Breast epithelium (tissue), 4 donors: ENCODE measurements at places on chromosomes 5 and 9.
A peak's percentile ranks its signal among the peaks of the same experiment; 100 is the strongest.

GRCh38 chr5:61303346-61303745, 28.7 kb upstream of the ZSWIM6 start:
- DNase-seq = no peak

DNA sequence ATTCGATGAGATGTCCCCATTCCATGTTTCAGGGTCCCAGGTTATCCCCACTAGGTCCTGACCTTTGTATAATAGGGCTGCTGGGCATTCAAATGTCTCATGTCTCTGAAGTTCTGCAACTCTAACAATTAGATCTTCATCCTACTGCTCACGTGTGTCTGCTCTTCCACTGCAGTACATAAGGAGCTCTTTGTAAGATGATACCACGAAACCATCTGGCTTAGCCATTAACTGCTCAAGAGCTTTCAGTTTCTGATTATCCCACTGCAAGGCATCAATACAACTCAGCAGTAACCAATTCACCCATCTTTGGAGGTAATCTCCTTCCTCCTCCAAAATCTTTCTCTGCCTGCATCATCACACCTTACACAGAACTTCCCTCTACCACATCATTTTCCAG, 49.9 kb upstream of the PPP2CA start:
- no peak for DNase-seq

GRCh38 chr5:131525805-131526204, 109.2 kb downstream of the RAPGEF6 start:
- no peak for DNase-seq

GRCh38 chr9:89639961-89640360, 35.1 kb downstream of the GADD45G start:
- no peak for DNase-seq

GRCh38 chr5:97553604-97554452, 370.8 kb upstream of the RIOK2 start:
- DNase-seq = no peak

- no peak for DNase-seq
Measured at GRCh38 chr9:4424891-4425290, 65.4 kb upstream of the SLC1A1 start.

DNA sequence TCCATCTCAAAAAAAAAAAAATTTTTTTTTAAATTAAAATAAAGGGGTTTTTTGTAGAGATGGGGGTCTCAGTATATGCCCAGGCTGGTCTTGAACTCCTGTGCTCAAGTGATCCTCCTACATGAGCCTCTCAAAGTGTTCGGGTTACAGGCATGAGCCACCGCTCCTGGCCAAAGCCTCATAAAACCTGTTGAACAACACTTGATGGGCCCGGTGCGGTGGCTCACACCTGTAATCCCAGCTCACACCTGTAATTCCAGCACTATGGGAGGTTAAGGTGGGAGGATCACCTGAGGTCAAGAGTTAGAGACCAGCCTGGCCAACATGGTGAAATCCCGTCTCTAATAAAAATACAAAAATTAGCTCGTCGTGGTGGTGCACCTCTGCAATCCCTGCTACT, 7.7 kb upstream of the NPM1 start:
- DNase-seq = no peak

DNA sequence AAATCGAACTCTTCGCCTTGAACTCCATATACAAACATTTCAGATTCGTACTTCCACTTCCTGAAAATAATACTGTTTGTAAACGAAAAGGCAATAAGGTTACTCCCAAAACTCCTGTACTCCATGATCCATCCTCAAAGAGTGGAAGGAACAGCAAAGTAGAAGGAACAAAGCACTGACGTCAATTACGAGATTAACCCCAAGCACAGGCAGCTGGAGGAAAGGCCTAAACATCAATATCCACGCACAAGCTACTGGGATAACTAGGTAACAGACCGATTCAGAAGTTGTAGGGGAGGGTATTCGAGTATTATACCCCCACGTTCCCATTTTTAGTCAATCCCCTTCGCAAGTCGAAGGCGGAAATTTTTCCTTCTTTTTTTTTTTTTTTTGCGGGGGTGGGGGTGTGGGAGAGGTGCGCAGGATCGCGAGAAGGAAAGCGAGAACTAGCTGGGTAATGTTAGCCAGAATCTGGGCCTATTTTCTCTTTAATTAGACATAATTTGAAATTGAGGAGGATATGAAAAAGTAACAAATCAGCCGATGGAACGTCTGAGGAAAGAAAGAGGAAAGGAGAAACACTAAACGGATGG, 909 bp downstream of the AFF4 start:
- no peak for DNase-seq

GRCh38 chr5:62190173-62190572, 115.8 kb upstream of the KIF2A start:
- no peak for DNase-seq

DNA sequence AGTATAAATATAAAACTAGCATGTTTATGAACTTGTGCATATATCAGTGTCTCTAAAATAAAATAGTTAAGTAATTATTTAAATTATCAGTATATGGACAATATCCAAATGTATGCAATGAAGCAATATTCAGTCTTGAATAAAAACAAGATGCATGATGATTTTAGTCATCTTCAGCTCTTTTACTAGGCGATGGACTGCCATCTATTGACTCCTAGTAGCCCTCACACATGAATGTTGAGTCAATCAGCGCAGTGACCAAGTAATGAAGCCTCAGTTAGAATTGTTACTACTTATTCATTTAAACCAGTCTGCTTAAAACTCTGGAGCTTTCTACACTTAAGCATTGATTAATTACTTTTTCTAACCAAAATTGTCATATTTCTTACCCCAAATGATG, 92.9 kb upstream of the GRHPR start:
- no peak for DNase-seq

DNA sequence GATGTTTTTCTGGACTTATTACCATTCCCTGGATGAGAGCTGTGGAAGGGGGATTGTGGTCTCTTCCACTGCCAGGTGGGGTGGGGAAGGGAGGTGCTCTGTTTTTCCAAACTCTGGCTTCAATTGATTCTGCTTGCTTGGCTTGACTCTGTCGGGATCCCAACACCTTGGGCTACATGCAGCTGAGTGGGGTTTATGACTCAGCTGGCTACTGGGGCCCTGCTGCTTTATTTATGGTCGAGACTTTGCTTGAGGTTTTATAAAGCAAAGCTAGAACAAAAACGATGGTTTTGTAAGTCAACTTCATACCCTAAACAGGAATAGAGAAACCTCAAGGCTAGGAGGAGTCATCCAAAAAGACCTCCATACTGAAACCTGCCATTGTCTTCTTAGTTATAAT, 76.3 kb downstream of the AOPEP start:
- DNase-seq = no peak

DNA sequence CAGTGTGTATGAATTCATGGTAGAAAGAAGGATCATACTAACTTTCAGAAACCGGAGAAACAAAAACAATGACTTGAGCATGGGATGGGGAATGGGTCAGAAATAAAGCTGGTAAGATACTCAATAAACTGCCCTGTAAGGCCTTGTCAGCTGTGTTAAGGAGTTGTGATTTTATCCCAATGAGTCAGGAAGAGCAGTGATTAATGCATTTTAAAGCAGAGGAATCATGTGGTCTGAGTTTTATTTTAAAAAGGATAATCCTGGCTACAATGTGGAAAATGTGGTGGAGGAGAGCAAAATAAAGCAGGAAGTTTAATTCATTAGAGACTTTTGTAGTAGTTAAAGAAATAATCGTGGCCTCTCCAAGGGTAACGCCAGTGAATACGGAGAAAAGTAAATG, 28.7 kb downstream of the DHX29 start:
- no peak for DNase-seq

- DNase-seq = no peak
Measured at GRCh38 chr5:162107591-162107990, 40.0 kb downstream of the GABRG2 start.

- no peak for DNase-seq
Measured at GRCh38 chr5:103271570-103272289, 13.2 kb downstream of the MACIR start.

DNA sequence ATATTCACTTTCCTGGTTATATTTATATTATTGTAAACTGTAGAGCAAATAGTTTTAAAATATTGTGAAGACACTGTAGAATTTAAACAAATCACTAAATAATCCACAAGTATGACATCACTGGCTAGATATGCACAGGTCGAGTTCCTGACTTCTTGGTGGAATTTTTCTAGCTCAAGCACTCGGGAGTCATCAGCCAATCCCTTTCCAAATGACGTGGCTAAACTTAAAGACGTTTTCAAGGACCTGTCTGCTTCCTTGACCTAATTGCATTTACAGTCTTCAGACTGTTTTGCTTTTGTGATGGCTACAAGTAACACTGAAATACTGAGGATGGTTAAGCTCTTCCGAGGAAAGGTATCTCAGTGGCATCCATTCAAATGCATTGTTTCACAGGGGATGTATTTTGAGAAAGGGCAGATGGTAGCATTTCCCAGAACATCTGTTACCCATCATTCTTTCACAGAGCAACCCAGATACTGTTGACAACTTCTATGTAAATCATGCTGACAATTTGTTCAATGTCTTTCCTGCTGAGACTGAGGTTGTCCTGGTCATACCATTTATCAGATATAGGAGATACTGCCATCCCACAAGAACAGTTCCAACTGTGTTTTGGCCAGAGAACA, 262.8 kb downstream of the CDH10 start:
- no peak for DNase-seq

DNA sequence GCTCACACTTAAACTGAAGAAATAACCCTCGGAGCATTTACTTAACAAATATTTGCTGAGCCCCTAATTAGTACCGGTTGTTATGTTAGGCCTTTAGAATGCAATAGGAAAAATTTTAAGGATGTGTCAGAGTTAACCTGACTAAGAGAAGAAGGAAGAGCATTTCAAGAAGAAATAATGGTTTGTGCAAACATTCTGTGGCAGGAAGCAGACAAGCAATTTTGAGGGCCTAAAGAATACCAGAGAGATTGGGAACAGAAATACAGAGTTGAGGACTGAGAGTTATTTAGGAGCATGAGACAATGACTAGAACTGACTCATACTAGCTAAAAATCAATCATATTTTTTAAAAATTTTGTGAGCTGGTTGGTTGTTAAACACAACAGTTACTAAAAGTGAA, 218.8 kb downstream of the PRR16 start:
- no peak for DNase-seq

DNA sequence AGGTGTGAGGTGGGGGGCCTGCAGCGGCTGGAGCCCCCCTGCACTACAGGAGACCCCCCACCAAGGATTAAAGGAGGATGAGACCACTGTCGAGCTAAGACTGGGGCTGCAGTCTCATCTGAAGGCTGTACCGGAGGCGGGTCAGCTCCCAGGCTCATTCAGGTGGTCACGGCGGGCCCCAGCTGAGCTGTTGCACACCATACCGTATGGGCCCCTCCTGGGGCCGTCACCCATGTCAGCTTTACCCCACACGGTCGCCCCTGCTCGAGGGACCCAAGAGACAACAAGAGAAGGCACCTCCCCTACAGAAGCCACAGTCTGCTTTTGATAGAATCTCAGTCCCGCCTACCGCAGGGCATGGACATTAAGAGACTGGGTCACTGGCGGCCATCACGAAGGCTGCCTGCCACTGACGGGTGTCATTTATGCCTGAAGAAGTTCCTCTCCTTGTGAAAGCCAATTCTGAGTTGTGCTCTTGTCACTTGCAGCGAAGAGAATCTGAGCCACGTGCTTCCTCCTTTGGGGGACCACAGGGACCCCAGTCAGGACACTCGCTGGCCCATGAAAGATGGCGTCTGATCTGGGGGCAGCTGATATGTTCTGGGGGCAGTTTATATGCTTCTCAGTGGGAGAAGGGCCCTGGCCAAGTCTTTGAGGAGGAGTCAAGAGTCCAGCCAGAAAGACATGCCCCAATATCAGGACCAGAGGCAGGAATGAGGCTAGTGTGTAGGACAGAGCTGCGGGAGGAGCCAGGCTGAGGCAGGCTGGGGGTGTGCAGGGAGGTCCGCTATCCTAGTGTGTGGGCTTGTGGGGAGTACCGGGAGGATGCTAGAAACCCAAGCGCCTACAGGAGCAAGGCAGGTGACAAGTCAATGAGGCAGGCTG, 102.4 kb downstream of the ZNF354C start:
- peak; percentile 42 for DNase-seq

GRCh38 chr5:151202381-151203139, 21.3 kb downstream of the CCDC69 start:
- DNase-seq = no peak

DNA sequence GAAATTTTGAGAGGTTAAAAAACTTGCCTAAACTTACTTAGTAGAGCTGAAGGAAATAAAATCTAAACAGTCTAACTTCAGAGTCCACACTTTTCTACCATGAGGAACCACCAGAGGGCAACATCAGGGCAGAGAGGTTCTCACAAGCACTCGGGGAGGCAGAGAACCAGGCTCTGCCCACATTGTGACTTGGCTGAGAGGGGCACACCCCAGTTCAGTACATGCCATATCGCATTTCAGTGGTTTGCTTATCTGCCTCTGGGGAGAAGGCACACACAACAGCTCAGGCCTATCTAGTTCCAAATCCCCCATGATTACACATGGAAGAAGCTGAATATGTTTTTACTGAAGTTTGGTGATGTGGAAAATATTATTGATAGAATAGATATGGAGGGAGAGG, 49.2 kb downstream of the EQTN start:
- DNase-seq = no peak

- no peak for DNase-seq
Measured at GRCh38 chr9:125262294-125262991, 817 bp downstream of the GAPVD1 start.

GRCh38 chr9:71980266-71981190, 69.1 kb downstream of the C9orf85 start:
- no peak for DNase-seq

DNA sequence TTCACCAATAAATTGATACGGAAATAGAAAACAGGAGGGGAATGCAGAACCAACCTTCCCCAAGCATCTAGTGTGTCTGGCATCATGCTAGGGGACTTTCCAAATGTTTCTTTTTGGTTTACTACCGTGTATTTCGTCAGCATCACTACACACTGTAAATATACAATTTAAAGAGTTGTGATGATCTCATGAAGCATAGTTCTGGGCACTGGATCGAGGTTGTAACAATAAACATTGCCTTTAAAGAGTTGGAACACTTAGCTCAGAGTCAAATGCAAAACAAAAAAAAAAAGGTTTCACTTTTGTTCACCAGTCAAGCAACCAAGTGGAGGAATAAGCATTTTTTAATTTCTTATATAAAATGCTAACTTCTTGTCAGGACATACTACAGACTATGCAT, 2.9 kb upstream of the SCAI start:
- no peak for DNase-seq

DNA sequence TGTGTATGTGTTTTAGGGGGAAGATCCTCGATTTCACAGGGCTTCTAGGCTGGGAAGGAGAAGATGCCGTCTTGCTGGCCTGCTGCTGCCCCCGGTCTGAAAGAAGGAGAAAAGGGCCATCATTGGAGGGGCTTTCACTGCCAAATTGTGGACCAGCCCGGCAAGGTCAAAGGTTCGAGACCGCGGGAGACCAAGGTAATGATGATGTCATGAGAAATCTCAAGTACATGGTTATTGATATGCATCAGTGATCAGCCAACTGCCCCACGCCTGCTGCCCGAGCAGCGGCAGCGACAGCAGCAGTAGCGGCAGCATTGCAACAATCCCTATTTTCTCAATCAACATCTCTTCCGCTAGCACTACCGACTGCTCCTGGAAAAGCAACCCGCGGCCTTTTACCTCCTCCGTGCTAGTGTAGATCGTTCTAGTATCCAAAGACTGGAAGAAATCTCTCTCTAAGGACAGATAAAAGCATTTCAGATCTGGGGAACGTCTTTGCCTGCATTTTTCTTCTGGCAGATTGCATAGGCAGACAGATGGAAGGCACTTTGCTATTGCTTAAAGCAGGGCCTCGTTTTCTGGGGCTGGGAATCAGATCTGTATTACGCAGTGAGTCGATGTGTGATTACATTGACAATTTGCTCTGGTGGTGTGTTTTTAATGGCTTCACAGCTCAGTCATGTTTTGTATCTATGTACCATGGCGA, 215.3 kb downstream of the MEF2C start:
- DNase-seq = no peak

GRCh38 chr9:119667163-119667562, 297.9 kb upstream of the BRINP1 start:
- DNase-seq = no peak
